Cortex of kidney (tissue), 1 donor: ENCODE measurements at places on chromosomes 7 and 10.

DNA sequence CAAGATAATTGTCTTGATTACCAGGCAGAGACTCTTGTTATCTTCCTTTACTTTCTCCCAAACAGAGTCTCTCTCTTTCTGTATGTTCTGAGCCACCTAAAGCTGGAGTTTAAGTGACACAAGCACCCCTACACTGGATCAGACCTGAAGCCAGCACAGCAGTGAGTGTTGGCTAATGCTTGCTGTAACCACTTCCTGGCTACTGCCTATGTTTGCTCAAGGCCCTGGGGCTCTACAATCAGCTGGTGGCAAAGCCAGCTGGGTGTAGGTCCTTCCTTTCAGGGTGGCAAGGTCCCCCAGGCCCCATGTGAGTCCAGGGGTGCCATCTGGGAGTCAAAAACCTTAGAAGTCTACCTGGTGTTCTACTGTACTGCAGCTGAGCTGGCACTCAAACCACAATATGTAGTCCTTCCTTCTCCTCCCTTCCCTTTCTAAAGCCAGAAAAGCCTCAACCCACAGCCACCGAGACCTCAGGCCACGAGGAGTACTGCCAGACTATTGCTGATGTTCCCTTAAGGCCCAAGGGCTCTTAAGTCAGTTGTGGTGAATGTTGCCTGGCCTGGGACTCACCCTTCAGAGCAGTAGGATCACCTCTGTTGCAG is 416.3 kb downstream of the ADRA2A start:
- DNase-seq, result no peak

- no peak for DNase-seq
Observed at GRCh38 chr7:36941359-36941758, 217.1 kb upstream of the AOAH start.

DNA sequence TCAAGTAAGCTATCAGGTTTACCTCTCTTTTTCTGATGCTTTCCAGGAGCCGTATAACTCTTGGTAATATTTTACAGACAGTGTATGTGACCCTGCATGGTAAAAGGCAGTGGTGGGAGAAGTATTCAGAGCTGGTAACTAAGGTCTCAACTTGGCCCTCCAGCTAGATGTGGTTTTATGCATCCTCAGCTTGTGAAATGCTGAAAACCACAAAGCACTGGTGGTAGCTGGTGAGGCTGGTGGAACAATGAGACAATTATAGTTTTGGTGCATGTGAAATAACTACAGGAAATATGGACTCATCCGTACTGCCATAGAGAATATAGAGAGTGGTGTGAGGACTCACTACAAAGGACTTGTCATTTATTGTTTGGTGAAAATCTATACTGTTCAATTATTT is 383.0 kb upstream of the PCDH15 start:
- DNase-seq, result no peak

DNA sequence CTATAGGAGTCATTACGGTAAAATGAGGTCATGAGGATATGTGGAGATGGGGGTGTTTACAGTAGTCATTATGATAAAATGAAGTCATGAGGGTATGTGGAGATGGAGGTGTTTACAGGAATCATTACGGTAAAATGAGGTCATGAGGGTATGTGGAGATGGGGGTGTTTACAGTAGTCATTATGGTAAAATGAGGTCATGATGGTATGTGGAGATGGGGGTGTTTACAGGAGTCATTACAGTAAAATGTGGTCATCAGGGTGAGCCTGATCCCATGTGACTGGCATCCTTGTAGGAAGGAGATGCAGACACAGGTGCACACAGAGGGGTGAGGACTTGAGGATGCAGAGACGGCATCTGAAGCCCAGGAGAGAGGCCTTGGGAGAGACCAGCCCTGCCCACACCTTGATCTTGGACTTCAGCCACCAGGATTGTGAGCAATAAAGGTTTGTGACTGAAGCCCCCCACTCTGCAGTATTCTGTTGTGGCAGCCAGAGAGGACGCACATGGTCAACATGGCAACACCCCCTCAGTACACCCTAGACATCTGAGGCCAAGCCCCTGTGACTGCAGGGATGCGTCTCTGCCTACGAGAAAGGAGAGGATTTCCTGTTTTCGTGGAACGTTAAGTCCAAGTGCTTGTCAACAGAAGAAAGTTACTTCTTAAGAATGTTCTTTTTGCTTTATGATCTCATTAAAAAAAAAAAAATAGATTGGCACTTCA is 544.4 kb downstream of the DNAJB6 start:
- DNase-seq, result no peak

DNA sequence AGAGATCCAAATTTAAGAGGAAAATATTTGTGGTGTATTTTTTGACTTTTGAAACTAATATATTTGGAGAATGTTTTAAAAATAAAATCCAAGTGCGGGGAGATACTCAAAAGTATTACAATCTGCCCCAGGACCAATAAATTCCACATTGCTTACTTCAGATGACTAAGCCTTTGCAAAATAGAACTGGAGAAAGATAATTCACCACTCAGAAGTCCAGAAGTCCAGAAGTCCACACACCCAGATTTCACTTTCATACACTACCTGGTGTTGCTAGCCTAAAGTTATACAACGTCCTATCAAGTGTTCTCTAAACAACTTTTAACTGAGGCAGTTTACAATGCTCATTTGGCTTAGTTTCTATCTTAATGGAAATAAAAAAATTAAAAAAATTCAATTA is 487.0 kb upstream of the SEMA3D start:
- no peak for DNase-seq

DNA sequence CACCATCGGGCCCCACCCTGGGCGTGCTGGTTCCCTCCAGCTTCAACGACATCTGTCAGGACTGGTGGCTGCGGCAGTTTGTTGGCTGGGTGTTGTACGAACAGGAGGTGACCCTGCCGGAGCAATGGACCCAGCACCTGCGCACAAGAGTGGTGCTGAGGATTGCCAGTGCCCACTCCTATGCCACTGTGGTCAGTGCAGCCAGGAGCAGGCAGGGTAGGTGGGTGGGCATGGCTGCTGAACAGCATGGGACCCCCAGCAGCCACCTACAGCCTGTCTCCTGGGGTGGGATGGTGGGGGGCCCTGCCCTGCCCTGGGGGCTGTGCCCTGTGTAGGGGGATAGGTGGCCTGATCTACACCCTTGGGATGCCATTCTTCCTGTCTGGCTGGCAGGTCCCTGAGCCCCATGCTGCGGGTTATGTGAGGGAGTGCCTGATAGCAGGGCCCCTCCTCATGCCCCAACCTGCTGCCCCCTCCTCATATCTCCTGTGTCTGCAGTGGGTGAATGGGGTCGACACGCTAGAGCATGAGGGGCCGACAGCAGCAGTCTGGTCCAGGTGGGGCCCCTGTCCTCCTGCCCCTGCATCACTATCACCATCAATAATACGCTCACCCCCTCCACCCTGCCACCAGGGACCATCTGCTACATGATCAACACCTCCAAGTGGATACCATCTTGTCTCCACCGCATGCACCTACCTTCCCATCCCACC is 56.9 kb downstream of the ZNF727 start:
- no peak for DNase-seq

DNA sequence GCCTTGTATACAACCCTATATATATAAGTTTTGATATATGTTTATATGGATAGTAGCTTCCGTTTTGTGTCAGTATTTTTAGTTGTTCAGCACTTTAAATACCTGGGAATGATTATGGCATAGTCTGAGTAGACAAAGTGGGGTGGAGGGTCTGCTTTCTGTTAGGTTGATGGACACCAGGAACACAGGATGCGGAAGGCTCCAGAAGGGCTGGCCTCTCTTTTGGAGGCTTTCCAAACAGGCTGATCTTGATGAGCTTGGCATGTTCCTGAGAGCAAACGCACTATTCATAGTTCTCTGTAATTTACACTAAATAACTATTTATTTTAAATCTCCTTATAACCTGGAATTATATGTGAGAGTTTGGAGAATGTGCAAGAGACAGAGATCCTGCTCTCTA is 12.7 kb downstream of the AKR1E2 start:
- DNase-seq, result no peak

DNA sequence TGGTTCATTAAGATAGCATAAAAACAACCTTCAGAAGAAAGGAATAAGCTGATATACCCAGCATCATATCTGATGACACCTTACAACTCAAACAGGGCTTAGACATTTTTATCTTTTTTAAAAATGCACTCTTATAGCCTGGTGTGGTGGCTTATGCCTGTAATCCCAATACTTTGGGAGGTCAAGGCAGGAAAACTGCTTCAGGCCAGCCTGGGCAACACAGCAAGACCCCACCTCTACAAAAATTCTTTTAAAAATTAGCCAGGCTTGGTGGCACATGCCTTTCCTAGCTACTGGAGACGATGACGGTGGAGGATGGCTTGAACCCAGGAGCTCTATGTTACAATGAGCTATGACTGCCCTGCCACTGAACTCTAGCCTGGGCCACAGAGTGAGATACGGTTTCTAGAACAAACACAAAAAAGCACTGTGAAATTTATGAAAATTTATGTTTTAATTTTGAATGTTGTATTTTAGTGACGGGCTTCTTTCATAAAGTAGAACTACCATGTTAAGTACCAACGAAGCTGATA is 12.3 kb upstream of the KMT2E start:
- DNase-seq, result no peak

- no peak for DNase-seq
Observed at GRCh38 chr7:12303062-12303461, 92.0 kb downstream of the TMEM106B start.

DNA sequence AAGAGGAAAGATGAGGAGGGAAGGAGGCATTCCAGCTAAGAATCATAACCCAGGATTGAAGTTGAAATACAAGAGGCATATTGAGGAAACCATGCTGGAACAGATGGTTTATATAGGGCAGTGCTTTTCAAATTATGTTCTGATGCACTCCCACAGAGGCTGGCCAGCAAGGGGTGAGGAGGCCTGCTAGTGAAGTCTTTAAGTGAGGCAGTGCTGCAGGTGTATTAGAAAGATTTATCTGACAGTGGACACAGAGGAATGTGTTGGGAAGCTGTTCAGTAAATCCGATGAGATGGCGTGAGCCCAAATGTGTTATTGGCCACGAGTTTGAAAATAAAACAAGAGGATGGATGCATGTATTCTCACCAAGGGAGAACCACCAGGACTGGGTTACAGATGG is 28.6 kb downstream of the REEP3 start:
- DNase-seq, result no peak

DNA sequence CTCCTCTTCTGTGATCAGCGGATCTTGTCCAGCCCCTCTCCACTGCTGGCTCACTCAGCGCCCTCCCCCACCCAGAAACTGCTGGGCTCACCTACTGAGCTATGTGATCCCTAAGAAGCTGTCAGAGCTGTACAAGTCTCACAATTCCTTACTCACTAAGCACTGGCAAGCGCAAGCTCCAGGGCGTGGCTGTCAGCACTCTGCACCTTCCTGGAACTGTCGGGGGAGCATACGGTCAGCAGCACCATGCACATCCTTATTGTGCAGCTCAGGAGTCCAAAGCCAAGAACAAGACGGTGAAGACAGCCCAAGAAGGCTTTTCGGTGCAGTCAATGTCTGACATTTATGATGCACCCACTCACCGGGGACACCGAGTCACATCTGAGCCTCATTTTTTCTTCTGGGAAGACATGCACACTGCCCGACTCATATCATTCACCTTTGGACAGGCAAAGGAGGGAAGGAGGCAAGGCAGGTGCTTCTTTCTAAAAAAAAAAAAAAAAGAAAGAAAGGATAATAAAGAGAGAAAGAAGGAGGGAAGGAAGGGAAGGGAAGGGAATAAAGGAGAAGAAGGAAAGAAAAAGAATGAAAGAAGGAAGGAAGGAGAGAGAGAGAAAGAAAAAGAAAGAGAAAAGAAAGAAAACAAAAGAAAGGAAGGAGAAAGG is 56.3 kb downstream of the ASB13 start:
- DNase-seq, result no peak

GRCh38 chr10:113626809-113627355 is 37.0 kb downstream of the NRAP start:
- DNase-seq, result no peak

GRCh38 chr7:139572071-139572470 is 48.6 kb downstream of the CLEC2L start:
- no peak for DNase-seq

DNA sequence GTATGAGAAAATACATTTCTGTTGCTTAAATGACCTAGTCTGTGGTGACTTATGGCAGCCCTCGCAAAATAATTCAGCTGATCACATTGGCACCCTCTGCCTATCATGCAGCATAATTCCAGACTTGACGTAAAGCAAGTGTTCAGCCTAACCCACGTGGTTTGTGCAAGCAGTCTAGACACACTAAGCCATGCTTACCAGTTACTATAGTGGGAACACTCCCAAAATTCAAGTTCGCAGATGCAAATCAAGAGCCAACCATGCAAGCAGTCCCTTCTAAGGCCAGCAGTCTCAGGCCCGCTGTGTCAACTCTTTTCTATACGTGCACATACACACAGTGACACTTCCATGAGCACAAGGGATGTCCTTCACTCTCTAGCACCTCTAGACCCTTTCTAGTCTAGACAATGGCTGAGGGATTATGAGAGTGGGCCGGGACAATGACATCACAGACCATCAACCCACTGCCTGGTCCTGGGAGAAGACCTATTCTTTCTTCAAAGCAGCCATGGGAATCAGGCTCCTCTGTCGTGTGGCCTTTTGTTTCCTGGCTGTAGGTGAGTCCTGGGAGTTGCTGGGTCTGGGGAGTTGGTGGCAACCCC is 29.0 kb upstream of the PRSS1 start:
- DNase-seq, result no peak

DNA sequence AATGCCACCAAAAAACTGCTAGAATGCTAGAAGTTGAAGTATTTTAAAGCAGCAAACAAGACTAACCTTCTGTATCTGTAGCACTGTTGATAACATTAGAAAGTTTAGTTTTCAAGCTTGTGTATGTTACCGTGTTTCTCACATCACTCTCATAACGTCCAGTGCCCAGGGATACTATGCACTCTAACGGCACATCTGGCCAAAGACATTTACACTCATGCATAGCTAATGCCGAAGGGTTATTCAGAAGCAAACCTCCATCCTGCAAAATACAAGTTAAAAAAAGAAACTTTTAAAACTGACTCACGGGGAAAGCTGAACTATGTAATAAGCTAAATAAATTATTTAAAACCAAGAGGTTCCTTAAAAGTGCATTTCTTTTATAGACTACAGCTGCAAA is 22.9 kb upstream of the NRCAM start:
- DNase-seq, result no peak

- DNase-seq, result no peak
Observed at GRCh38 chr7:153604-154003, 38.8 kb upstream of the FAM20C start.

DNA sequence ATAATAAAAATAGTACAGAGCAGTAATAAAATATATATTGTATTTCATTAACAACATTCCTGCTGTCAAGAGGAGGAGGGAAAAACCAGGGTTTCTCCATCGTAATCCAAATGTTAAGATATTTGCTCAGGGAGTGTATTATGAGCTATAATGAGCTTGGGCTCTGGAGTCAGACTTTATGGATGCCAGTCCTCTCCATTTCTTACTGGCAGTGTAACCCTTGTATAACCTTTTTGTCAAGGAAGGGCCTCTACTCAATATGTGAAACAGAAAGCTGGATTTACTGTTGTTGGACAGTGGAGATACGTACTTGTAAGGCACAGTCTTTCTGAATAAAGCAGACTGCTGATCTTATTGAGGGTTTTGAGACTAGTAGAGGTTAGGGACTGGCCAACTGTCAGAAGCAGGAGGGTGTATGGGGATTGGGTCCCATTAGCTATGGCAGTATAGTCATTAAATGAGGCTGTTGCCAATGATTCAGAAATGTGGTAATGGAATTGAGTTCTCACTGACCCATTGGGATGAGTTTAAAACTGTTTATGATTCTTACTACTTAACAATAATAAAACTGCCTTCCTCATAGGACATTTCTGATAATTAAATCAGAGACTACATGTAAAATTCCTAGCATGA is 56.5 kb downstream of the ZNF277 start:
- no peak for DNase-seq
